ENCODE measurements at places on chromosomes 6 and 20. TPM values are rescaled to one million over a fixed set of nuclear protein-coding genes. Genes with fewer than 3 reads are reported as not detected.

PARD6B gene
- total RNA-seq = 16.6 TPM

QRSL1 gene
- total RNA-seq = 13.0 TPM

CSE1L gene
- 217 TPM for total RNA-seq

RNF39 gene
- total RNA-seq = not detected

CDSN gene
- not detected for total RNA-seq

NRM gene
- 38.2 TPM for total RNA-seq

NKX2-4 gene
- total RNA-seq = 1.2 TPM

ITPR3 gene
- total RNA-seq = 40.3 TPM

SIRPB1 gene
- total RNA-seq = 4.2 TPM

SLC22A16 gene
- 0.42 TPM for total RNA-seq

ZNF334 gene
- 1.9 TPM for total RNA-seq

ZSWIM3 gene
- total RNA-seq = 8.6 TPM

PNLDC1 gene
- total RNA-seq = not detected

BPIFB4 gene
- not detected for total RNA-seq

GABRR2 gene
- 0.25 TPM for total RNA-seq

HM13 gene
- total RNA-seq = 244 TPM

SPAG4 gene
- 24.0 TPM for total RNA-seq

HMGCLL1 gene
- 0.20 TPM for total RNA-seq

SCRT2 gene
- not detected for total RNA-seq

SPEF1 gene
- total RNA-seq = 0.34 TPM

TXLNB gene
- total RNA-seq = 0.10 TPM

TMEM74B gene
- total RNA-seq = 0.34 TPM

SULF2 gene
- total RNA-seq = 104 TPM

MLIP gene
- total RNA-seq = not detected

SNAI1 gene
- 8.4 TPM for total RNA-seq

MEA1 gene
- 224 TPM for total RNA-seq

CNR1 gene
- 0.64 TPM for total RNA-seq

ACAT2 gene
- total RNA-seq = 75.8 TPM

CRIP3 gene
- not detected for total RNA-seq

MMP24 gene
- 1.7 TPM for total RNA-seq

PAX1 gene
- total RNA-seq = not detected

GLO1 gene
- total RNA-seq = 419 TPM

RXRB gene
- 18.4 TPM for total RNA-seq

COL11A2 gene
- 0.02 TPM for total RNA-seq

HUS1B gene
- total RNA-seq = 0.15 TPM

PNPLA1 gene
- 0.05 TPM for total RNA-seq

SAYSD1 gene
- 24.2 TPM for total RNA-seq

GUCA1A gene
- total RNA-seq = not detected

CASS4 gene
- 0.15 TPM for total RNA-seq

TBXT gene
- not detected for total RNA-seq

CCDC170 gene
- not detected for total RNA-seq

DEFB124 gene
- total RNA-seq = not detected

All from M059J (cell line).